ENCODE measurements at places on chromosomes 12 and 14.

GRCh38 chr12:53213348-53213747 is 6.3 kb upstream of the ITGB7 start:
- peak; percentile 70 for DNase-seq

GRCh38 chr12:54240971-54241588 is 38.8 kb downstream of the CBX5 start:
- no peak for DNase-seq

GRCh38 chr12:111369496-111370220 is 763 bp upstream of the PHETA1 start:
- no peak for DNase-seq

- DNase-seq, result no peak
Observed at GRCh38 chr14:85418721-85419120, 111.2 kb upstream of the FLRT2 start.

DNA sequence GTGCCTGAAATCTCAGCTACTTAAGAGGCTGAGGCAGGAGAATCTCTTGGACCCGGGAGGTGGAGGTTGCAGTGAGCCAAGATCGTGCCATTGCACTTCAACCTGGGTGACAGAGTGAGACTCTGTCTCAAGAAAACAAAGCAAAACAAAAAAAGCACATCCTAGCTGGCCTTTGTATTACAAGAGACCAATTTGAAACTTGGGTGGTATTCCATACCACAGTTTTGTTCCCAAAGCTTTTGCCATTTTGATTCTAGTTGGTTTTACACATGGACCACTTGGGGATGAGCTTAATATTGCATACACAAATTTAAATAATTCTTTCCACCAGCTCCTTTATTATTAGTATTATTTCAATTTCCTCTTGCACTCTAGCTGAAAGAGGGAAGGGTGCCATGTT is 276.9 kb upstream of the SLC16A7 start:
- no peak for DNase-seq

- DNase-seq, result no peak
Observed at GRCh38 chr14:59318908-59319307, 130.4 kb downstream of the DAAM1 start.

GRCh38 chr12:98388126-98388525 is 127.3 kb upstream of the TMPO start:
- no peak for DNase-seq

DNA sequence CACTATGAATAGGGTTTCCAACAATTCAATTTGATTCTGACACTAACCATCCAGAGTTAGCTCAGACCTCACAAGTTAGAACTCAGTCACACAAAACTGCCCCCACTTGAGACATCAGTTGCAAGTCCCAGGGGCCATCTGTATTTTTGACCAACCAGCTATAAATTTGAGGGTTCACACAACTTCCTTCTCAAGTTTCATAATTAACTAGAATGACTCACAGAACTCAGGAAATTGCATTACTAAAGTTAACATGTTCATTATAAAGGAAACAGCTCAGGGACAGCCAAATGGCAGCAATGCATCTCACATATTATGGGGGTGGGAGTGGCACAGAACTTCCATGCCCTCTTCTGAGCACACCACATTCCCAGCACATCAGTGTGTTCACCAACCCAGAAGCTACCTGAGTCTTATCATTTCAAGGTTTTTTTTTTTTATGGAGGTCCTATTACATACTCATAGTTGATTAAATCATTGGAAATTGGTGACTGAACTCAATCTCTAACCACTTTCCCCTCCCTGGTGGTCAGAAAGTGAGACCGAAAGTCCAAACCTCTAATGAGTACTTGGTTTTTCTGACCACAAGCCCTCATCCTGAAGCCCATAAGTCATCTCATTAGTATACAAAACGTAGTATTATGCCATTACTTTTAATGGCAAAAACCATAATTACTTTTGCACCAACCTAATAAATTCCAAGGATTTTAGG is 1721.5 kb upstream of the SEL1L start:
- DNase-seq, result no peak

DNA sequence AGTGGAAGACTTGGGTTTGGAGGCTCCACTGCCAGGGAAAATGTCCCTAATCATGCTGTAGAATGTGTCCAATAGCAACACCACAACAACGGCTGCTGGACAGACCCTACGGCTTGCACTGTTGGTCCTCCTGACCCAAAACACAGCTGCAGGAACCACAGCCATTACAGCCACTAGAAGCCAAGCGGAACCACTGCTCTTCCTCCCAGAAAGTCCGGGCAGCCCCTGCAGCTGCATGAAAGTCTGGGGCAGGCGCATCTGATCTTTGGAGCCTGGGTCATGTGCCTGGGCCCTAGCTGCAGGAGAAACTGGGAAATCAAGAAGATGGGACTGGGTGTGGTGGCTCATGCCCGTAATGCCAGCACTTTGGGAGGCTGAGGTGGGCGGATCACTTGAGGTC is 124.7 kb upstream of the METAP2 start:
- DNase-seq, result no peak

DNA sequence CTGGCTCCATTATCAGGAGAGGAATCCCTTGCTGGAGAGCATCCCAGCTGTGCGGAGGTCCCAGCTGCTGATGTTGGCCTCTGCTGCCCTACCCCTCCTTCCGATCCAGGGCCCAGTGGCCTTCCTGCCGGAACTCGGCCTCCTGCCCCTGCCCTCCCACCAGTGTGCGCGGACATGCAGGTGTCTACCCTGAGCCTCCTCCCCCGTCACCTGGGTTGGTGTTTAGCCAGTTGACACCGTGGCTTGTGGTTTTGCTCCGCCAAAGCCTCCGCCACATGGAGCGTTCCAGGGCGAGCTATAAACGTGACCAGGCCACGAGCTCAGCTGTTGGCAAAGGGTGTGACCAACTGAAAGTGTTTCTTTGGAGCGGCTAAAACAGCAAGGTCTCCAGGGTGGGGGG is 1104.3 kb downstream of the BCL11B start:
- no peak for DNase-seq

- no peak for DNase-seq
Observed at GRCh38 chr14:49920935-49921334, 28.1 kb downstream of the ARF6 start.

GRCh38 chr12:8499616-8500015 is 13.7 kb upstream of the CLEC4D start:
- no peak for DNase-seq

- DNase-seq, result no peak
Observed at GRCh38 chr12:106291342-106291741, 11.2 kb upstream of the TCP11L2 start.

GRCh38 chr14:32134448-32135097 is 57.5 kb downstream of the ARHGAP5 start:
- no peak for DNase-seq

- no peak for DNase-seq
Observed at GRCh38 chr14:38930898-38931297, 172.1 kb downstream of the SEC23A start.

DNA sequence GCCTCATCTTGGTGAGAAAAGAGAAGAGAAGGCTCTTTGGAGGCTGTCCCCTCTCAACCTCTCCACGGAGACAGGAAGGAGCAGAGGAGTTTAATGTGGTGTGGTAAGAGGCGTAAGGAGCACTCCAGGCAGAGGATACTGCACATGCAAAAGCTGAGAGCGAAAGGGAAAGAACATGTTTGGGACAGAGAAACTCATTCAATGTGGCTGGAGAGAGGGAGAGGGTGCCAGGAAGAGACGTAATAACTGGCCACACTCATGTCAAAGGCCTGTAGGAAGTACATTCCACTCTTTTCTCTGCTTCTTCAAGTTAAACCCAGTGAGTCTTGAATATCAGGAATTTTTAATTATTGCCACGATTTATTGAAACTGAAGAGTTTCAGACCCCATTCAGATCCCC is 12.0 kb downstream of the VDR start:
- DNase-seq, result no peak

GRCh38 chr12:106870116-106870515 is 85.6 kb upstream of the TMEM263 start:
- no peak for DNase-seq

GRCh38 chr14:90593254-90594040 is 196.6 kb downstream of the CALM1 start:
- DNase-seq, result no peak

GRCh38 chr12:40435951-40436350 is 211.2 kb downstream of the LRRK2 start:
- DNase-seq, result no peak

DNA sequence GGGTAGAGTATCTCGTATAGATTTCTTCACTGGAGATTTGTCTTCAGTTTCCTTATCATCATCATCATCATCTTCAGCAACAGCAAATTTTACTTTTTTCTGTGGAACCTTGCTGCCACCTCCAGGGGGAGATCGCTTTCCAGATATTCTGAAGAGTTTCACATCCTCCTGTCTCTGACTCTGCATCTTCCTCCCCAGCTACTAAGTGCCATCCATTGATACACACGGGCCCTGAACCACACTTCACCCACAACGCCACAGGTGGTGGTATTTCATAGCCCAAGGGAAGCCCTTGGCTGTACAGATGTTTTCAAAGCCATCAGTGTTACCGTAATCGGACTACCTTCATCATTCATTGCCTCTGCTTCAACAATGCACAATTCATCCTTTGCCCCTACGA is 82.2 kb downstream of the PPP2R5C start:
- peak; percentile 51 for DNase-seq

DNA sequence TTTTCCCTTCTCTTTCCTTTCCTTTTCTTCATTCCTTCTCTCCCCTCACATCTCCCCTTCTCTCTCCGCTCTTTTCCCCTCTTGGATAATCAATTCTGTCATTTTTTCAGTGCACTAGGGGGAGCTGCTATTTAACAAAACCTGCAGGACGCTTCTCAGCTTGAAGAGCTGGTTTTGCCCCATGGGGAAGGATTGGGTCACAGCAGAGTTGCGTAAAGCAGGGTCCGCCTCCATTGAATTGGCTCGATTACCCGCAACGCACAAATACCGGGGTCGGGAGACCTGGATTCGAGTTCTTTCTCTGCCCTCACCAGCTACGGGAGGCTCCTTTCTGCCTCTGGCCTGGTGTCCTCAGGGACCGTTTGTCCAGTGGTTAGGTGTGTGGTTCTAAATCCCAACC is 42.1 kb upstream of the CHGA start:
- no peak for DNase-seq

- DNase-seq, result no peak
Observed at GRCh38 chr12:130552483-130552996, 163.6 kb downstream of the RIMBP2 start.

DNA sequence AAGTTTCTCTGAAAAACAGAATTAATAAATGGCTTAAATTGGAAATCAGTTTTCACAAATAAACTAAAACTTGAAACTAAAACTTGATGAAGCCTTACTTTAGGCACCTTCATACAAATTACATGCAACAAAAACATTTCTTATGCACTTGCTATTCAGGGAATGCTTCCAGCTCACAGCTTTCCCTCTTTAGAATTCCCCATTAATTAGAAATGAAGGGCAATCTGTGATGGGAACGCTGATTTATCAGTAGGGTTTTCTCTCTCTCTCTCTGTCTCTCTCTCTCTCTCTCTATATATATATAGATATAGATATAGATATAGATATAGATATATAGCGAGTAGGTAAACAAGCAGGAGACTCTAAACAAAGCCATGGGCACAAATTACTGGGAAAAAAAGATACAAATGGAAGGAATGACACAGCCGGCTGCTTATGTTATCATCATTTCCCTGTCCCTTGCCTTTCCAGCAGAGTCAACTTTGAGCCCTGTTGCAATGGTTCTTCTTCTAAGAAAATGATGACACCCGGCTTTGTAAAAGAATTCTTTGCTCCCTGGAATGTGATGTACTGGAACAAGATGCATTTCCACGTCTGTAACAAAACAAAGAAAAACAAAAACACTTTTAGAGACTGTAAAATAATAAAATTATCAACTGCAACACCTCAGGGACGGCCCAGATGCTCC is 1121.6 kb upstream of the TMEM132C start:
- no peak for DNase-seq

DNA sequence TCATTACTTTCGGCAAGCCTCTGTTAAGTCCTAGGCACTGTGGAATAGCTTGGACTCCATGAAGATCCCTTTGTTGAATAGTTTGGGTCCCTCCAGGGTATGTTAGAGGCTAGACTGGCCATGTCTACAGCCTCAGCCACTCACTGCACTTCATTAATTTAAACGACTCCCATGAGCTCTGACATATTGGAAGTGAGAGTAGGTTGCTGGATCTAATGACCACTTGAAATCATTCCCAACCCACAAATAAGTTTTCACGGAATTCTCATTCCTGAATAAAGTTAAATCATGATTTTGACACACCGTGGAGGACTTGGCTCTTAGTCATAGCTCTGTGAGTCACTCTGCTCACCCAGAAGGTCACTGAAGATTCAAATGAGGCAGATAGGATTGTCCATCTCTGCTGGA is 21.4 kb upstream of the APPL2 start:
- DNase-seq, result no peak

DNA sequence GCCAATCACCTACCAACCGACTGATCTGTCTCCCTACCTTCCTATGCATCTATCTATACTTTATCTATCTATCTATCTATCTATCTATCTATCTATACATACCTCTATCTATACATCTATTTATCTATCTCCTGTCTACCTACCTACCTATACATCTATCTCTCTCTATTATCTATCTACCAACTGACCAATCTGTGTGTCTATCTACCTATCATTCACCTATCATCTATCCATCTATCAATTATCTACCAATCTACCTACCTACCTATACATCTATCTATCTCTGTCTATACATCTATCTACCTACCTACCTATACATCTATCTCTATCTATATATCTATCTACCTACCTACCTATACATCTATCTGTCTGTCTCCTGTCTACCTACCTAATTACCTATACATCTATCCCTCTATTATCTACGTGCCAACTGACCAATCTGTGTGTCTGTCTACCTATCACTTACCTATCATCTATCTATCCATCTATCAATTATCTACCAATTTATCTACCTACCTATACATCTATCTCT is 3.5 kb downstream of the DNAH10 start:
- no peak for DNase-seq

DNA sequence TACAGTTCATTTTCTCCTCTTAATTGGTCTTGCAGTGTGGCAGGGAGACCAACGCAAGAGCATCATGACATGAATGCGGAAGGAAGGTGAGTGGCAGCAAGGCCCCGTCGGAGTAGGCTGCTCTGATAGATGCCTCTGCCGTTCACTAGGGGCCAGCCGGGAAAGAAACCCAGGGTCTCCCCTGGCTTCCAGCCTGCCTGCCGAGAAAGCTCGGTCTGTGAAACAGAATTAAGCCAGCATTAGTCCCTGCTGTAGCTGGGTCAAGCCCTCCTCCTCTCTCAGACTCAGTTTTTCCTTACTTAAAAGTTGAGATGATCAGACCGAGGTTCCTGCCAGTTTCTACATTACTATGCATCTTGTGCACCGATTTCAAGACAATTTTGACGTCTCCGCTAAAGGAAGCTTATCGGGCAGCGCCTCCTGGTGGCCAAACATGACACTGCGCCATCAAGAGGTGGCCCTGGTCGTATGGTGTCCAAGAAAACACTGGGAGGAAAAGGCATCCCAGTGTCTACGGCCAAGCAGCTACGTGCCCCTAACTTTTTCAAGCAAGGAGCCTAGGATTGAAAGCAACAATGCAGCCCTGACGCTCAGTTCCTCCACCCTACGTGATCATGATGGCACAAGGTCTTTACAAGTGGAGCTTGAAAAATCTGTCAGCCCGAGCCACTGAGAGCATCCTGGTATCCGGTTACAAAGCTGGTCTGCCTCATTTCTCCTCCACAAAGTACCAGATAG is 131.6 kb downstream of the KSR2 start:
- peak; percentile 49 for DNase-seq

GRCh38 chr12:91983935-91984334 is 161.7 kb downstream of the BTG1 start:
- DNase-seq, result no peak

GRCh38 chr12:108616941-108617858 is 16.5 kb downstream of the SELPLG start:
- peak; percentile 88 for DNase-seq

Data from stimulated activated CD8-positive, alpha-beta memory T cell treated with anti-CD3 and anti-CD28 coated beads, Interleukin-15, amount 100 ng/mL, for 48 hours (primary cell).